NCI-H345 (cell line): ENCODE measurements at places on chromosomes 16 and 17.

- no peak for DNase-seq
Observed at GRCh38 chr17:17872547-17873345, 36.0 kb upstream of the SREBF1 start.

GRCh38 chr17:35289222-35289621, 46.4 kb downstream of the SLFN5 start:
- DNase-seq, result no peak

GRCh38 chr17:75691801-75692626, 24.9 kb downstream of the SAP30BP start:
- no peak for DNase-seq

GRCh38 chr17:78966123-78966813, 13.5 kb downstream of the LGALS3BP start:
- DNase-seq, result no peak

DNA sequence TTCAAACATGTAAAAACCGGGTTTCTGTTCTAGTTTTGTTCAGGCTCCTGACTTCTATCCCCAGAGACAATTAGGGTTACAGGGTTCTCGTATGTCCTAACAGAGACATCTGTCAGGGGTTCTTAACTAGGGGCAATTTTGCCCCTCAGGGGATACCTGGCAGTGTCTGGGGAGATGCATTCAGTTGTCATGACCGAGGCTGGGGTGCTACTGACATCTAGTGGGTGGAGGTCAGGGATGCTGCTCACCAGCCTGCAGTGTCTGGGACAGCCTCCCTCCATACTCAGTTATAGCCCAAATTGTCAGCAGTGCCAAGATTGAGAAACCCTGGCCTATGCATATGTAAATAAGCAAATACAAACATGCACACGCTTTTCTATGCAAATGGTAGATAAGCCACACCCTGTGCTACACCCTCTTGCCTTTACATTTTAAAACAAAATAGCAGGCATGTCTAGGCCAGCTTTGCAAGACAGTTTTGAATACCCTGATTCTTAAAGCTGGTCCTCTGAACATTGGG, 37.4 kb downstream of the CLEC16A start:
- DNase-seq, result peak; percentile 3

GRCh38 chr16:77574867-77575624, 140.2 kb upstream of the ADAMTS18 start:
- no peak for DNase-seq

- no peak for DNase-seq
Observed at GRCh38 chr16:76946879-76947278, 244.1 kb upstream of the MON1B start.

DNA sequence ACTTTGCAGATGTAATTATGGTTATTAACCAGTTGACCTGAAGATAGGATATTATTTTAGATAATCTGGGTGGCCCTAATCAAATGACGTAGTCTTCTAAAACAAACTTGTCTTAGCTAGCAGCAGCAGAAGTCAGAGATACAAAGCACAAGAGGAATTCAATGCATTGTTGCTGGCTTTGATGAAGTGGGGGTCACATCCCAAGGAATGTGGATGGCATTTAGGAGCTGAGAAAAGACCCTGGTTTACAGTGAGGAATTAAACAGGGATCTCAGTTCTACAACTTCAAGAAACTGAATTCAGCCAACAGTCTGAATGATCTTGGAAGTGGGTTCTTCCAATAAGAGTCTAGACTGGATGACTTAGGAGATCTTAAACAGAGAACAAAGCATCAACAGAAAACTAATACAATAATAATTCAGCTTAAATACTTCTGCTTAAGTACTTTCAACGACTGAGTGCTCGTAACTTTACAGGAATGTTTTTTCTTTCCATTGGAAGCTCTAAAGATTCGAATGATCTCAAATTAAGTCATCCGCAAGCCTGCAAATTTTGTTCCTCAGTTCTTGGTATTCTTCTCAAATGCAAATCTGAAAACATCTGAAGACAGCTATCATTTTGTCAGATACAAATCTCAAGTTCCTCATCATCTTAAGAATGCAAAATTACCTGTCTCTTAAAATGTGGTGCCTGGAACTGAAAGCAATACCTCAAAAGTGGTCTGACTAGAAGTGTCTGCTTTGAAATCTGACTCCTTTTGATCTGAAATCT, 3.3 kb downstream of the C16orf46 start:
- DNase-seq, result no peak

- no peak for DNase-seq
Observed at GRCh38 chr17:66098040-66098439, 93.9 kb downstream of the CEP112 start.

- DNase-seq, result no peak
Observed at GRCh38 chr16:29876594-29877249, 13.7 kb upstream of the CDIPT start.

DNA sequence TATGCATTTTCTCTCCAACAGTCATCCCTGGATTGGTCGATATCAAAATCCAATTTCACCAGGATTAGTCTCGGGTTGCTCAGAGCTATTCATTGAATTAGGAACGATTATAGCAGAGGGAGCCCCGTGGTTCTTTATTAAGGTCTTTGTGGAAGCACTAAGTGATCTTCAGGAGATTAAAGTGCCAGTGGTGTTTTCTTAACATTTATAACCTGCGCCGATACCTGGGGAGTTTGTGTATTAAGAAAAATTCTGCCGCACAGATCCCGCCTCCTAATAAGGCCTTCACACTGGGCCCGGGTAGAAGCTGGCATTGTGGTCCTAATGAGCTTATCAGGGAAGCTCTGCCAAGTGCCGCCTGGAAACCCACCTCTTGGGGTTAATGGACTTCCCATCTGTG, 238.7 kb downstream of the RBFOX1 start:
- DNase-seq, result no peak

DNA sequence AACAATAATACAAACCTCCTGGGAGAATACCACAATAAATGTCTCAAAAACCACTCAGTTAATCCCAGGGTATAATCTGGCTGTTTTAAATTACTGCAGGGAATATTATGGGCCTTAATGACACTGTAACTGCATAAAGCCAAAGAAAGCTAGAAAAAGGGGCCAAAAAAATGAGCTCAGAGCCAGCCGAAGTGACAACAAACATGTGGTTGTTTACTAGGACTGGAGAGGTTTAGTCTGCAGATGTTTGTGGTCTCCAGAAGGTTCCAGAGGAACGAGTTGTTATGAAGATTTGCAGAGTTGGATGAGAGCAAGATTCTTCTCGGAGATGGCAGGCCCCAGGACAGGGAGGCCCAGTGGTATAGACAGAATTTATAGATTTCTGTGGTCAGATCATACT, 97.1 kb upstream of the AKTIP start:
- no peak for DNase-seq

GRCh38 chr16:69618307-69618706, 52.5 kb downstream of the NFAT5 start:
- DNase-seq, result no peak

GRCh38 chr16:86498671-86499439, 11.5 kb upstream of the FOXF1 start:
- no peak for DNase-seq

DNA sequence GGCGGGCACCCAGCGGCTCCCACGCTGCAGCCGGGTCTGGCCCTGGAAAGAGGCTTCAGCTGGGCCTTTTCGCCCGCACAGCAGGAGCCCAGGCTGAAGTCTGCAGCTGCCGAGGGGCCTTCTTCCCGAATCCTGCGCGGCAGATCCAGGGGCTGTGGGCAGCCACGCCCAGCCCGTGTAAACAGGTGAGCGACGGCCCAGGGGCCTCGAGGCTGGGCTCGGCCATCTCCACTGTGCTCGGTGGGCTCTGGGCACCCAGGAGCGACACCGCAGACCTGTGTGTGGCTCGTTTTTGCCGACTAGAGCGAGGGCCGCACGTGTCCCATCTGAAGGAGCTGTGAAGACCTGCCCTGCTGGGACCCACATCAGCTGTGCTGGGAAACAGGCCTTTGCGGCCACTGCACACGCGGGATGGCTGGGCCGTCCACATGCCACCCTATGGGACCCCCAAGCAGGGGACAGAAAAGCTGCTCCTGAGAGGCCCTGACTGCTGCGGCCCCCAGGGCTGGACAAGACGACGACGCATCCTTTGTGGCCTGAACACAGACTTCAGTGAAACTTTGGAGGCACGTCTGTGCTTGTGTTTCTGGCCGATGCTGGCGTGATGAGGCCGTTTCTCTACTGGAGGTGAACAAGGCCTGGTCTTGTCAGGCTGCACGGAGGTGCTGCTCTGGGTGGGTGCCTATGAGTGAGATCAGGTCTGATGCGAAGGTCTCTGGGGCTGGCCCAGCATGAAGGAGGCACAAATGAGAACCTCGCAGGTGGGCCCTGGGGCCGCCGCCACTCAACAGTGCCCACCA, 5.2 kb upstream of the APRT start:
- DNase-seq, result no peak

DNA sequence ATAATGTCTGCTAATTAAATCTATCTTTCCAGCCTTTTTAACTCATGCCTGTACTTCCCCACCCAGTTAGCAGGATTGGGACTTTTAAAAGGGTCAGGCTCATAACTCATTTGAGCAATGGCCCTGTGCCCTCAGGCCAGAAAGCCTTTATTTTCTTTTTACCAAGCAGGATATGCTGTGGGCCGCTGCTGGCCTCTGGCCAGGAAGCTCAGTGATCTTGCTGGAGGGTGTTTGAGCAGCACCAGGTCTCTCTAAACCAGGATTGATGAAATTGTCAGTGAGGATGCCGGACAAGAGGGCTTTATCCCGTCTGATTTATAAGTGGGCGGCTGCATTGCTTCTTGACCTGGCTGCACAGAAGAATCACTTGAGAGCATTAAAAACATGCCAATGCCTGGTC, 187.8 kb downstream of the RAB11FIP4 start:
- peak; percentile 32 for DNase-seq

- DNase-seq, result no peak
Observed at GRCh38 chr17:1322014-1322428, 42.6 kb downstream of the TRARG1 start.

GRCh38 chr16:72172105-72173034, at the start of gene PMFBP1:
PMFBP1 (minus strand) TSS chr16:72172155; CDS start chr16:72171208, 947 bp downstream.
- peak; percentile 33 for DNase-seq

GRCh38 chr17:77273397-77274085, 132.8 kb downstream of the SEC14L1 start:
- DNase-seq, result no peak

DNA sequence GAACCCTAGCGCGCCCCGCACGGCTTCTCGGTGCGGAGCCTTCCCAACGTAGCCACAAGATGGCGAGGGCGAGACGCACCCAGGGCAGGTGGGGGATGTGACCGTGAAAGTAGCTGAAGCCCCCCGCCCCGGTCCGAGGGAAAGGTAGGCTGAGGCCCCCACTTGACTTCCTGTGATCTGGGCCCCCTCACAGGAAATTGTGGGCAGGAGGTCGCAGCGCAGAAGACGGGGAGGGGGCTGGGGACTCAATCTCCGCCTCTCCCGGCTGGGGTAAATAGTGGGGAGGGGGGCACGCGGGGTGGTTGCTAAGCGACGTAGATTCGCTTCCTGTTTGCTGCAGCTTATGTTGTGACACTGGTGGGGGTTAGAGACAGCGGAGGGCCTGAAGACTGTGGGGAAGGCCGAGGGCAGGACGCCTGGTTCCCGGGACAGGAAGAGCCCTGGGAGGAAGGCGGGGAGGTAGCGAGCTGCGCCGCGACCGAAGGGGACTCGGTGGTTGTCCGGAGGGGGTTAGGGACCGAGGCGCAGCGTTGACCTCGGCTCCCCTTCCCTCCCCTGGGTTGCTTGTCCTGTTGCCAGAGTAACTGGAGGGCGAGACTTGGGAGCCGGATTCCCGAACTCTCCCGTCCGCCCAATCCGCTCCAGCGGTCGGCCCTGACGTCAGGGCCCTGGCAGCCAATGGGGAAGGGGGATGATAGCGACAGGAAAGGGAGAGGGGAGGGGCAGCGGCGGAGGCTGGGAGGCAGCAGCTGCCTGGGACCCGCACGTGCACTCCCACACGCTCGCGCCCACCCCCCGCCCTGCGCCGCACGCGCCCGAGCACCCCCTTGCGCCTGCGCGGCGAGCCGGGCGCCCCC, 1.2 kb downstream of the KDM6B start:
- peak; percentile 97 for DNase-seq

GRCh38 chr16:50778284-50779163, 36.6 kb downstream of the CYLD start:
- DNase-seq, result no peak

DNA sequence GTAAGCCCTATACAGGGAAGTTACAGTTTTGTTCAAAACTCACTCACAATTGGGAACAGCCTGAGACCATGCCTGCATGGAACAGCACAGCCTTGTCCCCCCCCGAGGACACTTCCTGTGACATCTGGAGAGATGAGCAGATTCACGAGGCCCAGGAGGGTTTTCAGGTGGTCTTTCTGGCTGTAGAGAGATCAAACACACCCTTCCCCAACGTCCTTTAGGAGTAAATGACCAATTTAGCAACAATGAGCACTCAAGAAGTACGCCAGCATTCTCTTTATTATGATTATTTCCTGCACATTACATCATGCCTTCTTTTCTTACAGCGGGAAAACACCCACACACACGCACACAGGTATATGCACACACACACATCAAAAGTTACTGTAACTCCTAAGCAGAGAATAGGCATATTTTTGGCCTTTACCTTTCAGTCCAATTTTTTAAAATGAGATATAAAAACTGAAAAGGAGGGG, 39.0 kb downstream of the ADCY9 start:
- no peak for DNase-seq

- DNase-seq, result peak; percentile 48
Observed at GRCh38 chr17:78789149-78789662, 7.1 kb upstream of the CYTH1 start.

DNA sequence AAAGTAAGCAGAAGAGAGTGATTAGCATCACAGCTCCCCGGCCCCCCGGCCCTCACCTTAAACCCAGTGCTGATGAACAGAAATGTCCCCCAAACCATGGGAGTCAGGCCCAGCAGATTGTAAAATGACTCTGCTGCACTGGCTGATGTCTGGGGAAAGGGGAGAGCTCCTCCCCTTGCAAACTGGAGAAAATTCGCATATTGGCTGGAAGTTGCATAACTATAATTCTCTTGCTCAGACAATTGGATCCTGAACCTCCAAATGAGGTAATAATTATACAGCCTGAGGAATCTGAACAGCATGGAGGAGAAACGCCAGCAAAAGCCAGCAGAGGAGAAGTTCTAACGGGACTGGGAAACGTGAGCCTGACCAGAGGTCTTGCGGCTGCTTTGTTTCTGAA, 109.7 kb downstream of the C16orf95 start:
- no peak for DNase-seq

GRCh38 chr17:47731396-47731795, 1.6 kb upstream of the TBX21 start:
- DNase-seq, result no peak

GRCh38 chr16:52834736-52835465, 217.8 kb downstream of the CHD9NB start:
- no peak for DNase-seq

DNA sequence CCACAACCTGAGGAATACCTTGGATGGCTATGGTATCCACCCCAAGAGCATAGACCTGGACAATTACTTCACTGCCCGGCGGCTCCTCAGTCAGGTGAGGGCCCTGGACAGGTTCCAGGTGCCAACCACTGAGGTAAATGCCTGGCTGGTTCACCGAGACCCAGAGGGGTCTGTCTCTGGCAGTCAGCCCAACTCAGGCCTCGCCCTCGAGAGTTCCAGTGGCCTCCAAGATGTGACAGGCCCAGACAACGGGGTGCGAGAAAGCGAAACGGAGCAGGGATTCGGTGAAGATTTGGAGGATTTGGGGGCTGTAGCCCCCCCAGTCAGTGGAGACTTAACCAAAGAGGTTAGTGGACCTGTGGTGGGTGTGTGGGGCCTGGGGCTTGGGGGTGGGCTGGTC, 3.1 kb downstream of the NFE2L1 start:
- no peak for DNase-seq

GRCh38 chr17:68714676-68715075, 113.5 kb upstream of the FAM20A start:
- DNase-seq, result no peak
